ENCODE measurements at places on chromosomes 5 and 9.

GRCh38 chr9:111187376-111187775 lies 142.6 kb downstream of the OR2K2 start:
- DNase-seq = peak; percentile 52

DNA sequence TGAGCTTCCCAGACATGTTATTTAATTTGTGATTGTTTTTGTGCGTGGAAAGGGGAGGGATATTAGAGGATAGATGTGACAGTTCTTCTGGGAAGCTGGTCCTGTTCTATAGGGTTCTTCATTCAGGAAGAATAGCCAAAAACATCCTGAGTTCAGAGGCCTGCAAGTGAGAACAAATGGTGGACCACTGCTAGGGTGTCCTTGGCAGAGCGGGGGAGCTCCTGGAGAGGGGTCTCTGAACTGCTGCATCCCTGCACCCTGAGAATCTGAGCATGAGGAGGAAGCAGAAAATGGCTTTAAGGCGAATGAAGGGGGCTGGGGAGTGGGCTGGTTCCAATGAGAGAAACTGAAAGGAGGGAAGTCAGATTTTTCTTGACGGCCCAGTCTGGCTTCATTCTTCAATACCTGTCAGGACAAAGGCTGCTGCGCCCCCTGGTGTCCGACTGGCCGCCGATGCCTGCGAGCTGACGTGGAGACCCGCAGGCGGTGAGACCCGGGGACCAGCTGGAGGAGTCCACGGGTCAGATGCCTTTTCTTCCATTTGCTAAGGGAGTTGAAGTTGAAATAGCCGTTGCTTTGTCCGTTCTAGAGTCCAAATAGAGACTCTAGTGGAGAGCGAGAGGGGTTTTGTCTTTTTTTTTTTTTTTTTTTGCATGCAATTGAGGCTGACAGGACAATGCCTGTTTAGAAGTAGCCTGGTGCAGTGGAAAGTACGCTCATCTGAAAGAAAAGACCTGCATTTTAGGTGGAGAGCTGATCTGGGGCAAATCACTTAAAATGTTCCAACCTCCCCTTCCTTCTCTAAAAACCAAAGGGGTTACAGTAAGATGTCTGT lies 39.5 kb upstream of the NFIB start:
- no peak for DNase-seq

GRCh38 chr9:121278477-121279261 lies 10.7 kb downstream of the GSN start:
- peak; percentile 100 for DNase-seq

GRCh38 chr5:77180167-77181081 lies 30.1 kb upstream of the PDE8B start:
- DNase-seq = no peak

DNA sequence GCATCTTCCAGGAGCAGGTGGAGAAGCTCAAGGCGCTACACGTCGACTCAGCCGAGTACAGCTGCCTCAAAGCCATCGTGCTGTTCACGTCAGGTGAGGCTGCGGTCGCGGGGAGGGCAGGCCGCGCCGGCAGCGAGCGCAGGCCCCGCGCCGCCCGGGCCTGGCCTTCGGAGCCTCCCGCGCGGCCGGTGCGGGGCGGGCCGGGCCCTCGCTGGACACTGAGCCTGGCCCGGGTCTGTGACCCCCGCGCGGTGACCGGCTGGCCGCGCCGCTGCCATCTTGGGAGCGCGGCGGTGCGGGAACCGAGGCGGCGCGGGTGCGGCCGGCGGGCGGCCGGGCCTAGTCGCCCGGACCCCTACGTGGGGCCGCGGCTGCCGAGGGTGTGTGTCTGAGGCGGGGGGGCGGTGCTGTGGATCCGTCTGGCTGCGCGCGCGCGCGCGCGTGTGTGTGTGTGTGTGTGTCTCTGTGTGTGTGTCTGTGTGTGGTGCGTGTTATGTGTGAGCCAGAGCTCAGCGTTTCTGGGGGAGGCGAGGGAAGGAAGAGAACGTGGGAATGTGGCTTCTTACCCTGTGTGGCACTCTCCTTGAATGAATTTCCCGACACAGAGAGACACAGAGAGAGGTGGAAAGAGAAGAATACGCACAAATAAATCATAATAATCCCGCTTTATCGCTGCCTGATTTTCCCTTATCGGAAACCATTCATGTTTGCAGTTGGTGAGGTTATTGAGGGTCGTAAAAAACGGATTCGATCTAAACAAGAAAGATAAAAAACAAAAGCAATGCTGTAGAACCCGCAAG lies 5.5 kb downstream of the NR2F1 start:
- DNase-seq = no peak

- DNase-seq = peak; percentile 44
Measured at GRCh38 chr9:105157171-105157583, 87.3 kb upstream of the SLC44A1 start.

DNA sequence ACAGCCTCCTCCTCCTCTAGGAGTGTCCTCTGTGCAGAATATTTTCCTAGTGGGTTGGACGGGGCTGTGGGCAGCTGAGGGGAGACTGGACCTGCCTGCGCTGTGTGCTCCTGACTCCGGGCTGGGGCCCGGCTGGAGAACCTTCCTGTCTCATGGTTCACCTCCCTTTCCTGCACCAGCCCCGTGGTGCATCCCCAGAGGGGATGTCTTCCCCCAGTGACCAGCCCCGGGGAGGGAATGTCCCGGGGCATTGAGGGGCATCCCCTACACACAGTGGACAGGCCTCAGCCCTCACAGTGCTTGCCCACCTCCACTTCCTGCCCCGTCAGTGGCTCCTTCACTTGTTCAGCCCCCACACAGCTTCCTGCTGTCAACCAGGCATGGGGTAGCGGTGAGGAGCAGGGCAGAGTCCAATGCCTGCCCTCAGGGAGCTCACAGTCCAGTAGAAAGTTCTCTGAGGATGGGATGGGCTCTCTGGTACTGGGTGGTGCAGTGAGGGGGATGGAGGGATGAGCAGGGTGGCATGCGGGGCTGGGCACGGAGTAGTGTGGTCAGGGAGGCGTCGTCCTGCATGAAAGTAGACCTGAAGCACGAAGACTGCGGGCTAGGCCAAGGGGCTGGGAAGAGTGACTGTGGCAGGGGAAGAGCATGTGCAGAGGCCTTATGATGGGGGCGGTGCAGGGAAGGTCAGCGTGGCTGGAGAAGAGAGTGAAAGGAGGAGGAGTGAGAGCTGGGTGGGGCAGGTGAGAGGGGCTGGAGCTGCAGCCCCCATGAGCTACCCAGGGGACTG lies 52.1 kb upstream of the PITX1 start:
- DNase-seq = no peak

DNA sequence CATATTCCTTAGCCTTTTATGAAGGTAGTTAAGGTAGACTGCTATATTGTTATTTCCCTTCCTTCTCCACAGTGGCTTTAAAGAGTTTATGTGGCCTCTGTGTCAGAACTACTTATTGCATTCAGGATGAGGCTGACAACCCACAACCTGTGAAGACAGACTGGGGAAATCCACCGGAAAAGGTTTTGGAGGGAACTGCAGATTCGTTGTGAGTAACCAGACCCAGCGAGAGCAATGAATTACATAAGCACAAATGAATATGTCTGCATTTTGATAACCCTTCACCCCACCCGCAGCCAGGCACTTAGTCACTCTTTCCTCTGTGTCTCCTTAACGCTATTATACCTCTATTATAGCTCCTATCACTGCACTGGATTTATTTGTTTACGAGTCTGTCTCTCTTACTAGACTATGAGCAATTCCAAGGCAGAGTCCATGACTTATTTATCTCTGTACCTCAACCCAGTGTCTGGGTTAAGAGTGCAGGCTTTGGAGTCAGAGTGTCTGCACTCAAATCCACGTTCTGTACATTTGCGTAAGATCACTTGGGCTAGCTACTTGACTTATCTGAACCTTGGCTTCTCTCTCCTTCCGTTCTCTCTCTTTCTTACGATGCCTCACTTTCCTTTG lies 19.2 kb downstream of the KCTD16 start:
- DNase-seq = peak; percentile 40

GRCh38 chr5:115888027-115888426 lies 46.3 kb downstream of the AP3S1 start:
- DNase-seq = peak; percentile 7

DNA sequence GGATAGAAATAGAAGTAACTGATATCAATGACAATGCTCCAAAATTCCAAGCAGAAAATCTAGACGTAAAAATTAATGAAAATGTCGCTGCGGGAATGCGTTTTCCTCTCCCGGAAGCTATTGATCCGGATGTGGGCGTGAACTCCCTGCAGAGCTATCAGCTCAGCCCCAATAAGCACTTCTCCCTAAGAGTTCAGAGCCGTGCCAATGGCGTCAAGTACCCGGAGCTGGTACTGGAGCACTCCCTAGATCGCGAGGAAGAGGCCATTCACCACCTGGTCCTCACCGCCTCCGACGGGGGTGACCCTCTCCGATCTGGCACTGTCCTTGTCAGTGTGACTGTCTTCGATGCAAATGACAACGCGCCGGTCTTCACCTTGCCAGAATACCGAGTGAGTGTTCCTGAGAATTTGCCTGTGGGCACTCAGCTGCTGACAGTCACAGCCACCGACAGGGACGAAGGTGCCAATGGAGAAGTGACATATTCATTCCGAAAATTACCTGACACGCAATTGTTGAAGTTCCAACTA lies 818 bp downstream of the PCDHGA10 start:
- DNase-seq = no peak

DNA sequence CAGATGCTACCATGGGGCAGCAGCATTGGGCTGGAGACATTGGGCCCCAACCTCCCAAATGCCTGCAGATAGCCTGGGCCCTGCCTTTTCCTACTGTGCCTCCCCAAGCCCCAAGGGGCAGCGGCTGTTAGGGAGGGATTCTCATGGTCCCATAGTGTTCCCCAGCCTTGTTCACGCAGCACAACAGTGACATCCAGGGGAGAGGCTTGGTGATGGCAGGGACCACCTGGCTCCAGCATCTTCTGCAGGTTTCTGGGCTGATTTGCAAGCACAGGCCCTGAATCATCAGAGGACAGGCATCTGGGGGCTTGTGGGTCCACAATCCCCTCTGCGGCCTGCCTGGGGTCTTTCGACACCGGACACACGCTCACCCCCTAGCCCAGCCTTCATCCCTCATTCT lies 354.6 kb downstream of the SLIT3 start:
- no peak for DNase-seq

- peak; percentile 58 for DNase-seq
Measured at GRCh38 chr9:76528056-76528455, 69.1 kb downstream of the GCNT1 start.

GRCh38 chr5:66757219-66757833 lies 161.1 kb downstream of the MAST4 start:
- no peak for DNase-seq

DNA sequence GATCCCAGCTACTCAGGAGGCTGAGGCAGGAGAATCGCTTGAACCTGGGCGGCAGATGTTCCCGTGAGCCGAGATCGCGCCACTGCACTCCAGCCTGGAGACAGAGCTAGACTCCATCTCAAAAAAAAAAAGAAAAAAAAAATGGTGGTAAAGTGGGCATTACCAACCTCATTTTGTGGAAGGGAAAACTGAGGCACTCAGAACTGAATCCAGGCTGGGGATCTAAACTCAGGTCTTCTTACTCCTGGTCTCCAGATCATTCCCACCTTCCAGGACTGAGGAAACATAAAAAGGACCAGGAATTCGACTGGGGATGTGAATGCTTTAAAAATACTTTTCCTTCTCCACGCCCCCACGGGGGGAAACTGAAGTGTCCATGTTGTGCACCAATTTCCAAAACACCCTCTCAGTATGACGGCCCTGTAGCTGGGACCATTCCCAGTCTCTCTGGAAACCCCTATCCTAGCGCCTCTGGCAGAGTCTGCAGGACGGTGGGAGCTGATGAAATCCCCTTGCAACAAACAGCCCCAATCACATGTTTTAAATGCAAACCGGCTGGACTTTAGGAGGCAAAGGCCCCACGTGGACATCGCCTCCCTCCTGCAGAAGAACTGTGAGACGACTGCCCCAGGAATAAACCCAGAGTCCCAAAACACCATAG lies 8.9 kb upstream of the AKNA start:
- DNase-seq = peak; percentile 76

DNA sequence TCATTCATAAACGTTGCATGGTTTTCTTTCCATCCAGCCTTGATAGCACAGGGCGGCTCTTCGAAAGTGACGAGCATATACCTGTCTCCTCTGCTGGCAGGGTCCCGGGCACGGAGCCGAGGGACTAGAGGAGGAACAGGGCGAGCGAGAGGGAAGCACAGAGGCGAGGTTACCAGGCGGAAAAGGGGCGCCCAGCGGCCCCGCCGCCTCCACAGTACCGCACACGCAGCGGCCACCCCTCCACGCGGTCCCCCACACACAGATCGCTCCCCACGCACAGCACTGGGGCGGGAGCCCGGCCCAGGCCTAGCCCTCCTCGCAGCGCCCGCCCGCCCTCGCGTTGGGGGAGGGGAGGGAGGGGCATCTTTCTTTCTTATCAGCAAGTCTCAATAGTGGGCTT lies 296.6 kb upstream of the DAB2 start:
- no peak for DNase-seq

- DNase-seq = no peak
Measured at GRCh38 chr9:123326662-123327093, 29.3 kb upstream of the CRB2 start.

DNA sequence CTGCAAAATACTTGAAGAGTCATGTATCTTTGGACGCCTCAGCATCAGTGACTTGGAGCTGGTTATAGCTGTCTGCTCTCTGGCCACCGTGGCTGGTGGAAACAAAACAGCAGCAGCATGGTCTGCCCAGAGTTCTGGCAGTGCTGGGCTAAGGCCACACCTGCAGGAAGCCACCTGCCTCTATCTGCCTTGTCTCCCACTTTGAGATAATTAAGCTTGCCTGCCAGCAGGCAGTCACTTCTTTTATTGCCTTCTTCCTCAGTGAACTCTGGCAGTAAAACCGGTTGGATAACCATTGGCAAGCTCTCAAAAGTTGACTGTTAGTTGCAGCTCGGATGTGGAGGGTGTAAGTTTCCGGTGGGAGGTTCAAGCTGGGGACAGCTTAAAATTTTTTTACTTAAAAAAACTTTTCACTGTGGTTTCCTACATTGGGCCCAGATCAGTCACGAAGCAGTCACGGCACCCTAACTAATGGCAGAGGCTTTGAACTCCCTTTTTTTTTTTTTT lies 4.9 kb downstream of the SMIM3 start:
- peak; percentile 96 for DNase-seq

DNA sequence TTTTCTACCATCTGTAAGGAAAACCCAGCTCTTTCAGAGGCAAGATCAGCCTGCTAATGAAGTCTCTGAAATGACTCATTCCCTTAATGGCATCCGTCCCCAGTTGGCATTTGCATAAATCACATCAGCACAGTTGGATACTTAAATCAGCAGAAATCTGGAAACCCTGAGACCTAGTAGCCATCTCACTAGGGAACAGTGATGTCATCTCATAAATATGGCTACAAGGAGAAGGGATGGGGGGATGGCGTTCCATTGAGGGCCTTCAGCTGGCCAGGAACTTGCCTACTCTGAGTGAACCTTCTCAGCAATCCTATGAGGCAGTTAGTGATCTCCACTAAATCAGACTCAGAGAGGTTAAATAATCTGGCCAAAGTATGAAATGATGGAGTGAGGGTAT lies 81.8 kb downstream of the CMYA5 start:
- DNase-seq = peak; percentile 36

All from BJ (cell line).